Stimulated activated naive CD4-positive, alpha-beta T cell treated with Interleukin-2 at 50 U/mL for 16 hours (primary cell): ENCODE measurements at places on chromosomes 6 and 20.
A peak's percentile ranks its signal among the peaks of the same experiment; 100 is the strongest.

DNA sequence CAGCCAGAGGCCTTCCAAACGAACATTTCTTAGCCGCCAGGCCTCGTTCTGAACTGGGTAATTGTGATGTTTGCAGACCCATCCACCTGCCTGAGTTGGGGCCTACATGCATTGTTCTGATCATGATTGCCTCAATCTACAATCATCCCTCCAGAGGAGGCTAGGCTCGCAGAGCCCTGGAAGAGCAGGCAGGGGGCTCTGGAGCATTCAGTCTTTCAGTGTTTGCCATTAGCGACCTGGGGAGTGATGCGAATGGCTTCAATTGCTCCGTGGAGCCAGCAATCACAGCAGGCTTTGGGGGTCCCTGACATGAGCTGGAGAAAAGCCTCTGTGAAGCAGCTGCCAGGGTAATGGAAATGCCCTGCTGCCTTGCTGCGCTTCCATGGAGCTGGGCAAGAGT, 22.0 kb downstream of the SNAP25 start:
- no peak for DNase-seq

- DNase-seq = no peak
Observed at GRCh38 chr20:49187330-49187850, 744 bp downstream of the STAU1 start.

DNA sequence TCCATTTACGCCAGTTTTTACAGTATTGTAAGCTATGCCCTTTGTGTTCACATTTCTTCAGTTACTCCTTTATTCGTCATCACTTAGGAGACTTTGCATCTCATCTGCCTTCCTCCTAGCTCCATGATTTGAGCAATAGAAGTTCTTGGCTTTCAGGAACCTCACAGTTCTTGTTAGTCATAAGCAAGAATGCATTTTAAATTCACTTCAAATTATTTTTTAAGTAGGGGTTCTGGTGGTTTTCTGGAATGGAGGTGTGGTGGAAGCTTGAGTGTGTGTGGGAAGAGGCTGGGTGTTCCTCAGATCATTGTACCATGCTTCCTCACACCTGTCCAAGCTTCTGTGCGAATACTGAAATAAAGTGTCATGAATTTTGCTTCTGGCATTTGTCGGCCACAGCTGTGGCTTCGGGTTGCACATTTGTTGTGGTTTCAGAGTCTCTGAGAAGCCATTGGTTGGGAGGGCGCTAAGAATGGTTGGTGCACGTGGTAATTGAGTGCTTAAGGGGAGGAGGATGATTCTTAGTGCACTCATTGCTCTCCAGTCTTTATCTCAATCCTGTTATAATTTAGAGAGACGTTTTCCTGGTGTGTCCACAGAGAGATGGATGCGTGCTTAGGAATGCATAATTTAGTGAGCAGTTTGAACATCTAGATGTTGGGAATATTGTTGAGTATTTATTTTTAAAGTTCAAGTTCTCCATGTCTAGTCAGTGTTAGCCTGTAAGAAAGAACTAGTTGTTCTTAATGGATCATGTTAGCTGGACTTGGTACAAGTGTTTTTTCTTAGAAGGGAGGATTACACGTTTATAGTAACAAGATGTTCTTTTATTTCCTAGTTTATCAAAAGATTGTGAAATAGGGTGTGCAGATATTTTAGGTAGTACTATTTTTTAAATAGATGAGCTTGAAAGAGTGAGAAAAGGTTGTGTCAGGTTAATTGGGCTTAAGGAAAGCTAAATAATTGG, 31.9 kb downstream of the FOXO3 start:
- DNase-seq = peak; percentile 15

GRCh38 chr20:40638414-40638813, 50.6 kb downstream of the MAFB start:
- DNase-seq = no peak

GRCh38 chr20:45339084-45339483, 9.1 kb downstream of the SDC4 start:
- DNase-seq = no peak

DNA sequence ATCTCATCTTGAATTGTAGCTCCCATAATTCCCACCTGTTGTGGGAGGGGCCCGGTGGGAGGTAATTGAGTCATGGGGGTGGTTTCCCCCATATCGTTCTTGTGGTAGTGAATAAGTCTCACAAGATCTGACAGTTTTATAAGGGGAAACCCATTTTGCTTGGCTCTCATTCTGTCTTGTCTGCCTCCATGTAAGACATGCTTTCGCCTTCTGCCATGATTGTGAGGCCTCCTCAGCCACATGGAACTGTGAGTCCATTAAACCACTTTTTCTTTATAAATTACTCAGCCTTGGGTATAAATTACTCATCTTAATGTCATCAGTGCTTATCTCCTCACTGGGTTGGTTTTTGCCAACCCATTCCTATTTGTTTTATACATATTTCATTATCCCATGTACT, 142.0 kb upstream of the GMDS start:
- DNase-seq = no peak

- DNase-seq = peak; percentile 26
Observed at GRCh38 chr20:32232326-32232886, 24.7 kb downstream of the POFUT1 start.

GRCh38 chr6:169194737-169195136, 58.9 kb downstream of the THBS2 start:
- DNase-seq = no peak

- DNase-seq = no peak
Observed at GRCh38 chr6:44606504-44606903, 219.0 kb downstream of the CDC5L start.

DNA sequence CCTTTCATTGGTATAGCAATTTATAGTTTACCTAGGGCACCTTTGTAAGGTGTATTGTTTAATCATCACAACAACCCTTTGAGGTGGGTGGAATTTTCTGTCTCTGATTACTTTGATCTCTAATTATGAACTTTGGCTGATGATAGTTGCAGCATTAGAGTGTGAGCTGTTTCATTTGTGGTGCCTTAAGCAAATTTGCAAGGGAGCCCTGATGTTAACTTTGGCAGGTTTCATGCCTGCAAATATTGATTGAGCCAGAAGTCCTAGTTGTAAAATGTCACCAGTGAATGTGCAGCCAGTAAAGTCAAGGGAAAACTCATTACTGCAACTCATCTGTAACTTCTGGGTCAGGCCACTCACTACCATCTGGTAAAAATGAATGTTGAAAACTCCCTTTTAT, 29.8 kb downstream of the CTNNBL1 start:
- DNase-seq = no peak

DNA sequence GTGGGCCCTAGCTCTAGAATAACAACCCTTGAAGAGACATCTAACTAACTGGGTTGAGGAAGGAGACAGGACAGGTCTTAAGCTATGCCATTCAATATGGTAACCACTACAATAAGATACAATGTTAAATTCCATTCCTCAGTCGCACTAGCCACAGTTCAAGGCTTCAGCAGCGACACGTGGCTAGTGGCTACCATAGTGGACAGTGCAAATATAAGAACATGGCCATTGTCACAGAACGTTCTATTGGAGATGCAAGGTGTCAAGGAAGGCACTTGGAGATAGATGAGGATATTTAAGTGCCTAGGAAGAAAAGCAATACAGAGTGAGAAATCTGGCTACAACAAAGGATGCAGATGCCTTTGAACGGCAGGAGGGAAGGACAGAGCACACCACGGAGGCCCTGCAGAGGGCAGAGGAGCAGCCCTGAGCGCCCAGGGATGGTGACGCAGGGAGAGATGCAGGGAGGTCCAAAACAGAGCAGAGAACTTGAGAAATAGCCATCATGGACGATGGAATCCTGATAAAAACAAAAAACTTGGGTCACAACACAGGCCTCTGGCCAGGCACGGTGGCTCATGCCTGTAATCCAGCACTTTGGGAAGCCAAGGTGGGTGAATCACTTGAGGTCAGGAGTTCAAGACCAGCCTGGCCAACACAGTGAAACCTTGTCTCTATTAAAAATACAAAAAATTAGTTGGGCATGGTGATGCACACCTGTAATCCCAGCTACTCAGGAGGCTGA, 140.7 kb downstream of the ZMYND8 start:
- DNase-seq = no peak

DNA sequence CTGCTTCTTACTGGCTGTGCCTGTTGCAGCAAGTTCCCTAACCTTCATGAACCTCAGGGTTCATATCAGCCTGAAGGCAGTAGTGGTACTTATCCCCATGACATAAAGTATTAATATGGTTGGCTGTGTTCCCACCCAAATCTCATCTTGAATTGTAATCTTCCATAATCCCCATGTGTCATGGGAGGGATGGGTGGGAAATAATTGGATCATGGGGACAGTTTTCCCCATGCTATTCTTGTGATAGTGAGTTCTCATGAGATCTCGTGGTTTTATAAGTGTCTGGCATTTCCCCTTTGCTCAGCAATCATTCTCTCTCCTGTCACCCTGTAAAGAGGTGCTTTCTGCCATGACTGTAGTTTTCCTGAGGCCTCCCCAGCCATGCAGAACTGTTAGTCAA, 61.8 kb downstream of the FAM229B start:
- DNase-seq = no peak

GRCh38 chr6:26561533-26562466, 23.6 kb downstream of the HMGN4 start:
- DNase-seq = no peak

DNA sequence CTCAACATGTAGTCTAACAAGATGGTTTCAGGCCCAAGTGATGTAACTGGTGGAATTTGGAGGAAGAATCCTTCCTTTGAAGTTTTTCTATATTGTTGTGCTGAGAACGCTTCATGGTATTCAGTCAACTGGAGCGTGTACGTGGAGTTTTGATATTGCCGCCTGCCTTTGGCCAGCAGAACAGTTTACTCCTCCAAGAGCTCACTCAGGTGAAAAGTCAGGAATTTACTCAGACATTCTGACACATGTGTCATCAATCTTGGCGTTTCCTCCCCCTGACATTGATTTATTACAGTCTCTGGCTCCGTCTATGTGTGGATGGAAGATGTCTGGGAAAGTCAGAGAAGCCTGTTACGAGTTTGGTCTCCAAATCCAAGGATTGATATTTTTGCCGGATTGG, 19.0 kb upstream of the TGM2 start:
- DNase-seq = no peak

GRCh38 chr6:138434925-138435324, 30.9 kb downstream of the HEBP2 start:
- no peak for DNase-seq

DNA sequence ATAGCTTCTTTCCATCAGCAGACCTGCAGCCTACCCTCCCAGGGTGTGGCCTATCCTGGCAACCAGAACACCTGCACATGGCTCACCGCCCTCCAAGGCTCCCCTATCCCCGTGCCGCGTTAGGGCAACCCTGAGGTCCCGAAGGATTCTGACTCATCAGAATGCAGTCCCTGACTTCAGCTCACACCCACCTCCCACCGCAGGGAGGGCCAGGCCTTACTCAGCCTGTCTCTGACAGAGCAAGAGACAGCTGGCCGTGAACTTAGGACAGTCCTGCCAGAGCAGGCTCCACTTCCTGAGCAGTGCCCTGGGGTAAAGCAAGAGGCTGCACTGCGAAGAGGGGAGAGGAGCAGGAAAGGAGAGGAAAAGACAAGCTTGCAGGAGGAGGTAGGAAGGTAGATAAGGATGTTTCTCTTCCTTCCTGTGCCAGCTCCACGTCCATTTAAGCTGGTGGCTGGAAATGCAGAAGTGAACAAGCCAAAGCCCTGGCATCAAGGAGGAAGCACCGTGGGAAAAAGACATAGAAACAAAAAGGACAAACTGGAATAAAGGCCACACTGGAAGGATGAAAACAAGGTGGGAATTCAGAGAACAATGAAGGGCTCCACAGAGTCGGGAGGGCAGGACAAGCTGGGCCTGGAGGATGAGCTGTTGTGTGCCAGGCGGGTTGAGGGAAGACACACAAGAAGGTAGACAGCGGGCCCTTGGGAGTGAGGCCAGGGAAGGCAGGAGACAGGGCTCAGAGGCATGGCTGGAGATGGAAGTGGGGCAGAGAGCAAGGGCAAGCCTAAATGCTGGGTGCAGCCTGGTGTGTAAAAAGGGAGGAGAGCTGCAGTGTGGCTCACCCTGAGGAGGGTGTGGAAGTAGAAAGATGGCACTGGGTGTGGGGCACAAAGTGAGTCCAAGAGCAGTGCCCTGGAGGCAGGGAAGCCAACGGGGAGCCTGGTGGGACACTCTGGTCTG, 102.7 kb downstream of the SLC23A2 start:
- DNase-seq = no peak

- DNase-seq = no peak
Observed at GRCh38 chr20:62067547-62068260, 2.0 kb upstream of the TAF4 start.

GRCh38 chr6:54335871-54336270, 27.6 kb downstream of the TINAG start:
- DNase-seq = no peak

- peak; percentile 12 for DNase-seq
Observed at GRCh38 chr6:117548797-117549301, 53.5 kb downstream of the GOPC start.

DNA sequence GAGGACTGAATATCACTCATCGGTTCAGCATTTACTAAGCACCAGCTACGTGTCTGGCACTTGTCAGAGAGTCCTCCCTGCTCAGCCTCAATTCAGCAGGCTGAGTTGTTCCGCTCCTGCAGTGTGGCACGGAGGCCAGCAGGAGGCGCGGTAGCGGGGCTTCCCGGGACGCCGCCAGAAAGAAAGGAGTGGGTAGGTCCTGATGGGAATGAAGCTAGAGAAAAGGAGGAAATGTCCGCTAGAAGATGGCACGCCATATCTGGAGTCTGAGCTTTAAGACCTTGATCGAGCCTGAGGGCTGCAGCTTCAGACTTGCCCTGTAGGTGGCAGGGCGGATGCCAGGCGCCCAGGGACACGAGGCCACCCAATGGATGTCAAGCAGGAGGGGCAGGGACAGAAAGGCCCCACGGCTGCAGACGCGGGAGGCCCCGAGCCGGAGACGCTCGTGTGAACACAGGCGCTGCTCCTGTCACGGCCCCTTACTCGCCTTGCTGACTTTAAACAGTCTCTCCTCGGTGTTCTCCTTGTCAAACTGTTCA, 18.7 kb downstream of the SERPINB6 start:
- DNase-seq = peak; percentile 53

DNA sequence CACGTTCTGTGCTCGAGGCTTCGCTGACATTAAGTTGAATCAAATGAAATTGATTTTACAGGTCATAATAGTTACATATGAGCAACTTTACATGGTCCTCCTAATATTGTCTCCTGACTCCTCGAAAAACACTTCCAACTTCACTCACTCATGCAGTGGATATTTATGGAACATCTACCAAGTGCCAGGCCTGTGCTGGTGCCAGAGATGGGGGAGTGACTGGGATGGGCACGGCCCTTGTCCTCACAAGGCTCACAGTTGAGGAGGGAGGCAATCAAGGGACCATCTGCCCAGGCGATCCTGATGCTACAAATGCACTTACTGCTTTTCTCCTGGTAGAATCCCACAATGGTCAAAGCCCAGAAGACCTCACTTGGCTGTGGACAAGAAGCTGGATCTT, 426.4 kb downstream of the PREX1 start:
- no peak for DNase-seq

- no peak for DNase-seq
Observed at GRCh38 chr6:113830140-113830539, 27.0 kb upstream of the MARCKS start.

DNA sequence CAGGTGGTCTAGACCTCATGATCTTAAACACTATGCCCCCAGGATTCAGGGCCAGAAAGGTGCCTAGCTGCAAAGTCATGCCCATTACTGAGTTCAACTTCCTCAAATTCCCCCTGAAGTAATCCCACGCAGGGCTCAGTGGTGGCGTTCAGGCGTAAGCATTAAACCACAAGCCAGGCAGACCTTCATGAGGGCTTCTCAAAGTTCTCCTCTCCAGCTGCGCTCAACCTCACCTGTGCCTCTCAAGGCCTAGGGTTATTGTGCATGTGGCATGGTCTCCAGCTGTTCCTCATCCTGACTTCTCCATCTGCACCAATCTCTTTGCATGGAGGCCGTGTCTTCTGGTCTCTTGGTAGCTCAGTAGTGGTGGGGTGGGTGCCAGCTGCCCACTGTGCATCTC, 113.6 kb downstream of the TSHZ2 start:
- DNase-seq = no peak
